Amniotic stem cell (primary cell): ENCODE measurements at places on chromosomes 6 and 20.
A peak's percentile ranks its signal among the peaks of the same experiment; 100 is the strongest.

- DNase-seq = no peak
Measured at GRCh38 chr20:47642118-47642517, 140.4 kb downstream of the NCOA3 start.

DNA sequence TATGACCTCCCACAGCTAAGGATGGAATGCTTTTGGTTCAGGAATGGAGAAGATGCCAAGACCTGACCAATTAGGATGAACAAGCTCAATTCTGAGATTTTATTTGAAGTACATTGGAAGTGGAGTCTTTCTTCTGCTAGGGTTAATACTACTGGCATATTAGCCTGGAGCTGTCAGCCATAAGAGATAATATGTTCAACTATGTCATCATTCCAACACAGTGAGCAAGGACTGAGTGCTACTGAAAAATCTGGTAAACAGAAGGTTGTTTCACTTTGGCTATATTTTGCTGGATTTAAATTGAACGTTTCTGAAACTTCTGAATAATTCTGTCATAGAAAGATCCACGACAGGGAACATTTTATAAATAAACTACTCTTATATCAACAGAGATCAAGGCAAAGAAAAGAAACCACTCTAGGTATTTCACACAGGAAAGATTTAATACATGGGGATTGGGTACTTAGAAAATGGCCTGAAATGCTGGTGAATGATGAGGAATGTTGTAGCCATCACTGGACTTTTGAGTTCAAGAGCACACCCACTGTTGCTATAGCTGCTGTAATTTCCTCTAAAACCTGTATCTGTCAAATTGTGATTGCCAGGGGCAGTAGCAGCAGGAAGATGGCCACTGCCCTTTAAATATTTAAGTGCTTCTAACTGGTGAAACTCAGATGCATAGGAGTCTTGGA, 200.5 kb downstream of the PLCB4 start:
- DNase-seq = no peak

GRCh38 chr6:46848684-46849360, 55.6 kb downstream of the MEP1A start:
- DNase-seq = peak; percentile 46

DNA sequence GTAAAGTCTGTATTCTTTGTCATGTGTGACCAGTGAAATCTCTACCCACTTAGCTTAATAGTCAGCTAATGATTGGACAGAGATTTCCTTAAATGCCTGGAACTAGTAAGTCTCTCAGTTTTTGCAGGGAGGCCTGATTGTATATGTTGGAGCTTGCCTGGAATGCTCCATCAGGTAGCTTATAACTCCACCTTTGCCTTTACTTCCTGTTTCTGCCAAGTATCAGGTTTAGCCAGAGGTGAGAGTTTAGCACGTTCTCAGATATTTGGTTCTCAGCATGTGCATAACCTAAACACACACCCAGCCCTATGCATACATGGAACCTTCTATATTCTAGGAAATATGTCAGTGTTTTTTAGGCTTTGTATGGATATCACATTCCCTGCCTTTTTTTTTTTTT, 435.3 kb downstream of the CDKAL1 start:
- no peak for DNase-seq

GRCh38 chr6:47377971-47378370, 68.3 kb upstream of the TNFRSF21 start:
- DNase-seq = no peak

- no peak for DNase-seq
Measured at GRCh38 chr20:46897328-46897880, 2.8 kb downstream of the EYA2 start.
